ENCODE measurements at places on chromosomes 3 and 15.

- DNase-seq = no peak
Measured at GRCh38 chr3:104359546-104359945, 1007.2 kb upstream of the ALCAM start.

- DNase-seq = no peak
Measured at GRCh38 chr3:46410669-46411068, 3.6 kb downstream of the CCRL2 start.

DNA sequence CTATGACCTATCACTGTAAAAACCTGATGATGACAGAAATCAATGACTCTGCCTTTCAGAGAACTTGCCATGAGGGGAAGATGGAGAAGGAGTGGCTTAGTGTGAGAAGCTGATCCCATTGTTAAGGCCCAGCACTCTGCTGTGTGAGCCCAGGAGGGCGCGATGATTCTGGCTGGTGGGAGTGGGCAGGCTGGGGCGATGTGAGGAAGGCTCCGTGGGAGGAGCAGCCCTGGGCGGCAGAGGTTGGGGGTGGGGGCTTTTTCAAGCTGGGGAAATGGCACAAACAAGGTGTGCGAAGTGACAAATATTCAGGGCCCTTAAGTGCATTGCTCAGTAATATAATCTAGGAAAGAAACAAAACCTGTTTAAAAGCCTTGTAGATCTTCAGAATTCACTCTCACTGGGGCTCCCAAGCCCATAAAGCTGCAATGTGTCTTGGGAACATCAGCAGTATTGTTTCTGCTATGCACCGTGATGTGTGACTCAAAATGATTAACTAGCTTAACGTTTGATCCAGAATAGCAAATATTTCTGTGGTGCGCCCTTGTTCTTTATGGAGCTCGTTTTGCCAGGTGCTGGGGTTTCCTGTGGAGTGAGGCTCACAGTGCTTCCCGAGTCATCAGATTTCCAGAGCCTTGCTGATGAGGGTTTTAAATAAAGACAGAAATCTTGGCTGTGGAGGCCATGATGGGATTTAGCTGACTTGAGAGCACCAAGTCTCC lies 141.0 kb downstream of the CHDH start:
- DNase-seq = no peak

DNA sequence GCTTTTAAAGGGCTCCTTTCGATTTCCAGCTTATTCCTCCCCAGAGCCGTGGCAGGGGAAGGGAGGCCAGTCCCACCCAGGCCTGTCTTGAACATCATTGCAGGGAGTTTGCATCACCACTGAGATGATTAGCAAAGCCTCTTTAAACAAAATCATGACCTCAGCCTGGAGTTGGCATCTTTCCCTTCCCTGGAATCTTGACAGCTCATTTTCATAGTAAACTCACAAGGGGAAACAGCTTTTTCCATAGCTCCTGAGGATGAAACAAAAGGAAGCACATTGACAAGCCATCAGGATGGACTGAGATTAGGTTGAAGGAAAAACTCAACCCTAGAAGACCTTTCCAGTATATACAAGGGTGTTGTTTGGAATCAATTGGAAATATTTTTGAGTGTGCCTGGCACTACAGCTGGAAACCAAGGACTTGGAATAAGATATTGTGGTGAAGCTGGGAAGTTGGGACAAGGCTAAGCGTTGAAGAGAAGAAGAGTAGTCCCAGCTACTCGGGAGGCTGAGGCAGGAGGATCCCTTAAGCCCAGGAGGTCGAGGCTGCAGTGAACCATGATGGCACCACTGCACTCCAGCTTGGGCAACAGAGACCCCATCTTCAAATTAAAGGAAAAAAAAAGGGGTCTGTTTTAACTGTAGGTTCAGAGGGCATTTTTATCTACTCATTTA lies 3.1 kb upstream of the LARP6 start:
- no peak for DNase-seq

DNA sequence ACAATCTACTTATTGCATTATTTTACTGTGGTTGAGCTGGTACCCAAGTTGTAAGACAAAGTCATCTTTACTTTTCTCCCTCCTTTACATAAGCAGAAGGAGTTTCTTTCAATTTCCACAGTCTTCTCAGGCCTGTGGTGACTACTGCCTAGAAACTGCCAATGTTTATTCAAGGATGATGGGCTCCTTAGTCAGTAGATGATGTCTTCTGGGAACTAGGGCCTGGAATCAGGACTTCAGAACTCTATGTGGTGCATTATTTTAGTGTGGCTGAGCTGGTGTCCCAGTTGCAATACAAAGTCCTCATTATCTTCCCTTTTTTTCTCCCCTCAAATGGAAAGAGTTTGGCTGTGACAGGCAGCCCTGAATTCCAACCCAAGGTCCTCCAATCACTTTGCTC lies 1762.5 kb downstream of the SI start:
- DNase-seq = no peak

- DNase-seq = no peak
Measured at GRCh38 chr3:156814295-156814694, 11.9 kb upstream of the LEKR1 start.

GRCh38 chr3:157857440-157857839 lies 248.8 kb downstream of the SHOX2 start:
- no peak for DNase-seq

GRCh38 chr3:13105896-13106250 lies 32.6 kb upstream of the IQSEC1 start:
- DNase-seq = no peak

DNA sequence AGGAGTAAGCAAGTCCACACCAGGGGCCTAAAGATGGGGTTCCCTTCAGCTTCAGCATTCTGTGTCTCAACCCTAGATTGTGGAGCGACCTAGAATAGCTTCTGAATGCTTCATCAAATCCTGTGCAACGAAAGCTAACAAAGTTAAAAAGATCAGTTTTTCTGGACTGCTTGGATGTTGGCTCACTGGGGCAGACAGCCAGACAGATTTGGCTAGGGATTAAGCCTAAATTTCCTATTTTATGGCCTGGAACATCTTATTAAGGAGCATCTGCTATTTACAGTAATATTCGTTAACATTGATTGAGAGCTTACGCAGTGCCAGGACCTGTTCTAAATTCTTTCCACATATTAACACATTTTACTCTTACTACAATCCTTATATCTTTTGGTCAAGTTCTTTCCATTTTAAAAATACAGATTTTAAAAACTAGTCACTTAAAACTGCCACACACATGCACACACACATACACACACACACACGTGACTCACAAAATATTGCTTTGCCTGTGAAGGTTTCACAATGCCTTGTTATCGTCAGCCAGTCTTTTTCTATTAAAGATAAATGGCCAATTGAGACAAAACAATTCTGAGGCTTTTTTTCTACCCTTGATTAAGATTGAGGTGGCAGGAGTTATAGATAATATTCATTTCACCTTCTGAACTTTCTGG lies 173.3 kb upstream of the SNTN start:
- DNase-seq = no peak

- no peak for DNase-seq
Measured at GRCh38 chr15:93196135-93196670, 107.2 kb upstream of the RGMA start.

GRCh38 chr15:100253640-100254039 lies 88.1 kb downstream of the ADAMTS17 start:
- DNase-seq = no peak

GRCh38 chr3:155069729-155070128 lies 10.4 kb upstream of the MME start:
- no peak for DNase-seq

DNA sequence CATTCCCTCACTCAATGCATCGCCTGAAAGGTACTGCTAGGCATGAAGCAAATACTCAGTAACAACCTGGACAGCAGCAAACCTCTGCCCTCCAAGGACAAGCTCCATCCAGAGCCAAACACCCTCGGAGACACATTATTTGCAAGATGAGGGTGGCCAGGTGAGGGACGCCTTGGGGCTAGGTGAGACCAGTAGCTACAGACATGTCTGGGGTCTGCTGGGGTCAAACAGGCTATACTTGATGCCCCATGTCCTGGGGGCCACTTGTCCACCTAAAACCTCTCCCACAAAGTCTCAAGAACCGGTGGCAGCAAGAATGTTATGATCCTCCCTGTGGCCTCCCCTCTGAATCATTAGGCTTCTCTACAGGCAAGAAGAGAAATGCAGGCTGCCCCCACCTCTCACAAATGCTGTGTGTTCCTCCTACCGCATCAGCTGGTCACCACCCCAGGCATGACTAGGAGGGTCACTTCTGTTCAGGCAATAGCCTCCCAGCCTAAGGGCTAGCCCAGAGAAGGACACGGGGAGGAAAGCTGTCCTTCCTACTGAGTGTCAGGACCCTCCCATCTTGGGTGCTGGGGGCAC lies 54.3 kb downstream of the TBC1D2B start:
- DNase-seq = no peak

- DNase-seq = no peak
Measured at GRCh38 chr3:19543212-19543841, 390.7 kb downstream of the EFHB start.

GRCh38 chr15:64596701-64597476 lies 136.5 kb downstream of the ZNF609 start:
- no peak for DNase-seq

DNA sequence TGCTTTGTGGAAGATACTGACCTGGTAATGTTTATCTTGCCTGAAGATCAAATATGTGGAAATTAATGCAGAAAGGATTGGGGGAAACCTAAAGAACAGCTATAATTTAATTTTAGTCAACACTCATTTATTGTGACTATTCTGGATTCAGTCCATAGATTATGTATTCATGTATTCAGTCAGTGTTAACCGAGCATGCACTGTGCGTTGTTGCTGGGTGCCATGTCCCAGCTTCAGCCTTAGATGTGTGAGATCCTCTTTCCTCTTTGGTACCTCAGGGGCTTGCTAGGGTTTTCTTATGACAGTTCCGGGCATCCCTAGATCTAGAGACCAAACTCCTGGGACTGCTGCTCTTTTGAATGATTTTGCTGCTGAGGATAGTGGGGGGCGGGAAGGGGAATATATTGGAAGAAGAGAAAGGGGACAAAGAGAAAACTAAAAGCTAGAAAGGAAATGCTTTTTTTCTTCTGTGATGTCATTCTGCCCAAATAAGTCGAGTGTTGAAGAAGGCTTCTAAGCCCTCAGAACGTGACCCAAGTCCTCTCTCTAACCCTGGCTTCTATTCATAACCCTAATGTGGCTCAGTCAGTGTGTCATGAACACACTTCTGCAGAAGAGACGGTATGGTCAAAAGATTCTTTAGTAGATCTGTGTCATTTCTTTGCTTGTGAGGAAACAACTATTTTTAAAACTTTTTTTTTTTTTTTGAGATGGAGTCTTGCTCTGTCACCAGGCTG lies 33.5 kb downstream of the STARD9 start:
- DNase-seq = no peak

DNA sequence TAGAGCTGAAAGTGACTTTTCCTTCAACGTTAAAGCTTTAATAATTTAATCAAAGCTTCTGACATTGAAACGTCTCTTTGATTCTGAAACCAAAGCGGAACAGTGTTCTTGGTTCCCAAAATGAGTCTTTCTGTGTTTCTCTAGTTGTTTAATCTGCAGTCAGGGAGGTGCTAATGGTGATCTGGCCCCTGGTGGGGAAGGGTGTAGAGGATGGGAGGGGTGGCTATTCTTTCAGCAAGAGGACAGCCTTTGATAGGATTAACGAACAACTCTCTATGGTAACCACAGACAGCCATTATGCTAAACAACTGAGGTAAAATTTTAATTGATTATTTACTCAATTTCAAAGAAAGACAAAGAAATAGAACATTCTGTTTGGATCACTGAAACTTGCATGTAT lies 79.9 kb upstream of the CADPS start:
- DNase-seq = no peak

GRCh38 chr3:124888482-124889441 lies 1.6 kb upstream of the ITGB5 start:
- no peak for DNase-seq

GRCh38 chr3:137300703-137301102 lies 342.9 kb downstream of the IL20RB start:
- DNase-seq = no peak

- DNase-seq = no peak
Measured at GRCh38 chr15:53670701-53671100, 88.8 kb downstream of the WDR72 start.

GRCh38 chr3:106428565-106428994 lies 559.8 kb upstream of the CBLB start:
- no peak for DNase-seq

DNA sequence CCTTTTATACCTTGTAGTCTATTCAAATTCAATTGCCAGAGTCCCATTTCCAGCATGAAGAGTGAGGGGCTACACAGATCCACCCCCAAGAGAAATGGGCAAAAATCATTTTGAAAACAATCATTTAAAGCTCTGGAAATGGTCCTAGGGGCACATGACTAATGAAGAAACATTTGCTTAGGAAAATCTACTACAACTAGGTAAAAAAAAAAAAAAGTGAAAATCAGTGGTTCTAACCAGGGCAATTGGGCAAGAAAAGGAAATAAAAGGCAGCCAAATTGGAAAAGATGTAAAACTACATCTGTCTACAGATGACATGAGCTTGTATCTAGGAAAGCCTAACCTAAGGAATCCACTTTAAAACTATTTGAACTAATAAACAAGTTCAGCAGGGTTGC lies 9.4 kb downstream of the IMPG2 start:
- DNase-seq = no peak

DNA sequence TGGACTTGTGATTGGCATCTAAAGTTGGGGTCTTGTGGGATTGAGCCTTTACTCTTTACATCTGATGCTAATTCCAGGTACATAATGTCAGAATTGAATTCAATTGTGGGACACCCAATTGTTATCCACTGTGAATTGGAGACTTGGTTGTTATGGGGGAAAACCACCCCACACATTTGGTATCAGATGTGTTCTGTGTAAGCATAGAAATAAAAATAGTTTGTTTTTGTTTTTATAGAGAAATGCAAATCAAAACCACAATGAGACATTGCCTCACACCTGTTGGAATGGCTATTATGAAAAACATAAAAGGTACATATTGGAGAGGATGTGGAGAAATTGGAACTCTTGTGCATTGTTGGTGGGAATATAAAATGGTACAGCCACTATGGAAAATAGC lies 58.5 kb downstream of the CPA3 start:
- DNase-seq = no peak

DNA sequence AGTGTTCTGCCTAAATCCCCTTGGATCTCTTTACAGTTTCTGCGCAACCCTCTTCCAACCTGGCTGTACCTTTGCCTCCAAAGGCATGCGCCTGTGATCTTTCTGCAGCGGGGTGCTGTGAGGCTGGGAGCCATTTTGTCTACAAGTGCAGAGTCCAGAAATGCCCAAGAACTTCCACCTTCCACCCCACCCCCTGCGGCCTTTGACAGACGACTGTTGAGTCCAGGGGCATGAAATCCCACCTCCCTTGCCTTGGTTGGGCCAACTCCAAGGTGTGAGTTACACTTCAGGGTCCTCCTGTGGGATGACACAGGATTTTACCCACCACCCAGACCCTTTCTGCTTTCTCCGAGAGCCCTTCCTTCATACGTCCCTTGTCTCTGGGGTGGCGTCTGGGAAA lies 24.1 kb downstream of the HRH1 start:
- DNase-seq = no peak

GRCh38 chr15:36409819-36410218 lies 169.6 kb upstream of the CDIN1 start:
- no peak for DNase-seq

Data from effector memory CD4-positive, alpha-beta T cell (primary cell).